Omental fat pad (tissue), 4 donors: ENCODE measurements at places on chromosomes 16 and 17.

- no peak for DNase-seq
These were observed 37.5 kb downstream of the SPECC1 start for GRCh38 chr17:20046629-20047028.

DNA sequence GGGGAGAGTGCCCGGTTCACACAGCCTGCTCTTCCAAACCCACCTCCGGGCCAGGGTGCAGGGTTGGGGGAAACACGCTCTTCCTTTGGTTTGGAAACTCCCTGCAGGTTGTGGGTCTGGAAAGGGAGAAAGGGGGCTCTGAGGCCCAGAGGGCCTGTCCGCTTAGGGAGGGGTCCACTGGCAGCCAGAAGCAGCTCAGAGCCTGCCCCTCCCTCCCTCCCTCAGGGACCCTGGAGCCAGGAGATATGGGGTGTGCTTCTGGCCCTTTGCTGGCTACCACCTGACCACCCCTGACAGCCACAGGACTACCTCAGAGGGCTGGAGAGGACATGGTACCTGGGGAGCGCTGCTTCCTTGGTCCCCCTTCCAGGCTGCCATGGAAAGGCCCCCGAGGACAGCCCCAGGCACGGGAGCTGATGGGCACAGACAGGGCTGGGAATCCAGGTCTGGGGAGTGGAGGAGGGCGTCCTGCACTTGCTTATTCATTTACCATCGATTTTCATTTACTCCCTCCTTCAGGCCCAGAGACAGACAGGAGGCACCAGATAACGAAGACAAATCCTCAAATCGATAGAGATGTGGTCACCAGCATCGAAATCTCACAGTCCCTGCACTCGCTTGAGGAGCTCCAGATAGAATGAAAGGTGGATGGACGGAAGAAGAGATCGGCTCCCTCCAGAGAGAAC, 48.4 kb upstream of the DOC2B start:
- no peak for DNase-seq

- DNase-seq: no peak
These were observed 11.6 kb downstream of the ST6GALNAC1 start for GRCh38 chr17:76631821-76632565.

DNA sequence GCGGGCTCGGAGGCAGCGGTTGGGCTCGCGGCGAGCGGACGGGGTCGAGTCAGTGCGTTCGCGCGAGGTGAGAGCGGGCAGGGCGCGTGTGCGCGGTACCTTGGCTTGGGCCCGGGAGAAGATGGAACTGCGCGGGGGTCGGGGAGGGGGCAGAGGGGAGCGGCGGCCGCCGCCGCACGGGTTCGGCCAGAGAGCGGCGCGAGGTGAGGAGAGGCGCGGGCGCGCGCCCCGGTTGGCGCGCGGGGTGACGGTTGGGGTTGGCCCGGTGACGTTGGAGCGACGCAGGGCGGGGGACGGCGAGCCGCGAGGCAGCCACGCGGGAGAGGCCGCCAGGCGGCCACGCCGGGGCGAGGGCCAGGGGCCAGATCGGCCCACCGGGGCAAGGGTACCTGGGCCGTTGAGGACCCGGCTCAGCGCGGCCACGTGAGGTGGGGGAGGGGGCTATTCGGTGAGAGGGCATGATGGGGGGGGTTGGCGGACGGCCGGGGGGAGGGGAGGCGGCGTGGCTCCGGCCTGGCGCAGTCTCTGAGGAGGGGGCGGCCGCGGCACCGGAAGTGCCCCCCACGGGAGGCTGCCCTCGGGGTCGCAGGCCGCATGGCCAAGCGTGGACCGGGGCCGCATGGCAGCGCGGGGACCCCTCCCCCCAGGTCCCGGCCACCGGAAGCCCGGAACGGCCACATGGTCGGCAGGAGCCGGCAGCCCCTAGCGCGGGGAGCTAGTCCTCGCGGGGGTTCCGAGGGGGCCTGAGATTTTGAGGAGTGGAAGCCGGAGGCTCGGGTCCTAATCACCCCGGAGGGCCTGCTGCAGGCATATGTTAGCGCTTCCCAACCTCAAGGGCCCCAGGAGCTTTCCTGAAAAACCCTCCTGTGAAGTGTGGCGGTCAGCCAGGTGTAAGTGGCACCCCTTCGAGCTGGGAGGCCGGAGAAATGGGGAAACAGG, 527 bp downstream of the EIF5A start:
- DNase-seq: no peak

- DNase-seq: no peak
These were observed 25.9 kb downstream of the OGFOD1 start for GRCh38 chr16:56477096-56477878.
